ENCODE measurements at places on chromosomes 12 and 14. TPM values are rescaled to one million over a fixed set of nuclear protein-coding genes. Genes with fewer than 3 reads are reported as not detected.

PARPBP gene
- polyA plus RNA-seq = 5.4 TPM

NID2 gene
- 71.7 TPM for polyA plus RNA-seq

IFNG-AS1 gene
- polyA plus RNA-seq = 0.15 TPM

DNA sequence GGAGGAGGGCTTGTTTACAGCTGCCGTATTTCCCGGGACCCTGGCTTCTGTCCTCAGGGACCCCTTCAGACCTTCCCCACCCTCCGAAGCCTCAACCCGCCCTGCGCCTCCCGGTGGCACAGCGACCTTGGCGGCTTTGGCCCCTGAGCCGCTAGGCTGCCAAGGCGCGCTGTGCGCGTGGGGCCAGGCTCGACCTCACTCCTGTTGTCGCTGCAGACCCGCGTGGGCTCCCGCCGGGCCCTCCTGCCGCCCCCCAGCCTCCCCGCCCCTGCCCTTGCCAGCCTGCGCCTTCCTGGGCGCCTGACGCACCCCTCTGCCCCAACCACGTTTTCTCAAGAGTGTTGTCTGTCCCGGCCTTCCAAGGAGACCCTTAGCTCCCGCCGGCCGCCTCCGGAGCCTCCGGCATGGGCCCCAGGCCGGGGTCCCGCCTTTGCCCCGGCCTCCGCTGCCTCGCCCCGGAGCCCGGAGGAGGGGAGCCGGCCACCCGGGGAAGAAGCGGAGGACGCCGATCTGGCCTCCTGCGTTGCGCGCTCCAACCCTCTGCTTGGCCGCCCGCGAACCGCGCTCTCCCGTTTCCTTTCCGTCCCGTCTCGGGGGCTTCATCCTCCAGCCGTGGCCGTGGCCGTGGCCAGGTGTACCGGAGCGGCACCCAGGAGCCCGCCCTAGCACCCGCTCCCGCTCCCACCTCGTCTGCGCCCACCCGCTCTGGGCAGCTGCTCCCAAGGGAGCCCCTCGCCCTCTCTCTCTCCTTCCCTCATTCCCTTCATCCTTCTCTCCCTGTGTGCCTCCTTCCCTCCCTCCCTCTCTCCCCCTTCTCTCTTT is 19.9 kb downstream of the PPP2R5C start:
- DNase-seq = no peak

GRCh38 chr12:49208676-49209075 is 19.8 kb upstream of the TUBA1A start:
- DNase-seq = no peak

DNA sequence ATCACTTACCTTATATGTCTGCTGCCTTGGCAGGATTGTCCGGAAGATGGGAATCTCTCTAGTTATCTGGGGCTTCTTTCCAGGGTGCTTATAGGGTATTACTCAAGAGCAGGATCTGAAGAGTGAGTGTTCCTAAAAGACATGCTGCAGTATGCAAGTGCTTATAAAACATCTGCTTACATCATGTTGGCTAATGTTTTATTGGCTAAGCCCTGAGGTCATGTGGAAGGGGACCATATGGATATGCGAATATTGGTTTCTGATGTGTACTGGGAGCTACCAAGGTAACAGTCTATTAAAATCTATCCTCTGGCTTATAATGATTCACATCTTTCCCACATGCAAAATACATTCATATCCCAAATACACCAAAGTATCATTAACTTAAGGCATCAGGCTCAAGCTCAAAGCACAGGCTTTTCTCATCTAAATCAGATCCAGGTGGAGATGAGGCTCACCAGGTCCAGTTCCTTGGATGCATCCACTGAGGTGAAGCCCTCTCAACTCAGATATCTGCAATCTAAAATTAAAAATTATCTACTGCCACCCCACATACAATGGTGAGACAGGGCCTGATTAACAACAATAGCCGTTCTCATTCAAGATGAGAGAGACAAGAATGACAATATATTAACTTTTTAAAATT is 29.8 kb downstream of the LRRIQ1 start:
- no peak for DNase-seq

ADGRD1 gene
- 9.5 TPM for polyA plus RNA-seq

ACOT4 gene
- polyA plus RNA-seq = 0.29 TPM

- no peak for DNase-seq
These were observed 184.9 kb downstream of the CAPZA3 start for GRCh38 chr12:18922851-18923250.

- no peak for DNase-seq
These were observed 48.6 kb downstream of the IRAK3 start for GRCh38 chr12:66237505-66238175.

DNA sequence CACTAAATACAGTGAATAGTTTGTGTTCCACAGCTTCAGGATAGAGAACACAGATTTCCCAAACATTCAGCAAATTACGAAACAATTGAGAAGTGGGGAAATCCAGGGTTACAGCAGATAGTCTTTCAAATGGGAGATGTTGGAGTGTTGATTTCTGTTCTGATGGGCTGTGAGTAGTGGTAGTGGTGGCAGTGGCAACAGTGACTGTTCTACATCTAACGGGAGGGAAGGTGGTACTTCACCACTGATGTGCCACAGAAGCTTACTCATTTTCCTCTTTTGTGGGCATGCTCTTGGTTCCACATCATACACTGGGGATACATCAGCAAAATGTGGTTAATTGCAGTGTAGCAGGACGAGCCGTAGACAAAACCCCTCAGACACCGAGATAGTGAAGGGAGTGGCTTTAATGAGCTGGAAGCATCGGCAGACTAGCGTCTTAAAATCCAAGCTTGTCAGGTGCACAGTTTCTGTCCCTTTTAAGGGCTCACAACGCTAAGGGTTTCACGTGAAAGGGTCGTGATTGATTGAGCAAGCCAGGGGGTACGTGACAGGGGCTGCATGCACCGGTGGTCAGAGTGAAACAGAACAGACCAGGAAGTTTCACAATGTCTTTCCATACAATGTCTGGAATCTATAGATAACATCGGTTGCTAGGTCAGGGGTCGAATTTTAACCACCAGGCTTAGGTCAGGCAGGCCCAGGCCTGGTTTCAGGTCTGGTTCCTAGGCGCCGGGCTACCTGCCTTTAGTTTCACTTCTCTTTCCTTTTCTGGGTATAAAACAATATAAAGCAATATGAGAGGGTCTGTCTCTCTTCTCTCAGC is 330.6 kb upstream of the FBXO33 start:
- no peak for DNase-seq

DNA sequence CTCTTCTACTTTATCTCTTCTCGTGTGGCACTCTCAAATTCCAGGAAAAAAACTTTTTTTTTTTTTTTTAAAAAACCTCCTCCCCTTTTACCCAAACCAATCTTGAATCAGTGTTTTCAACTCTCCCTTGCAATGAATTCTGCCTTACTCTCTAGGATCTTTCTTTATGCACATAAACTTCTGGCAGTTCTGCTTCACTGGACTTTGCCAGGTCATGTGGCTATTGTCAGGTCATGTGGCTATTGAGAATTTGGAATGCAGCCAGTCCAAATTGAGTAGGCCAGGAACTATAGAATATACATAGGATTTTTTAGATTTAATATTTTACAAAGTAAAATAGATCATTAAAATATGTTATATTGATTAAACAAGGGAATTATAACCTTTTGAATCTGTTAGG is 218.2 kb downstream of the TMTC3 start:
- DNase-seq = no peak

DNA sequence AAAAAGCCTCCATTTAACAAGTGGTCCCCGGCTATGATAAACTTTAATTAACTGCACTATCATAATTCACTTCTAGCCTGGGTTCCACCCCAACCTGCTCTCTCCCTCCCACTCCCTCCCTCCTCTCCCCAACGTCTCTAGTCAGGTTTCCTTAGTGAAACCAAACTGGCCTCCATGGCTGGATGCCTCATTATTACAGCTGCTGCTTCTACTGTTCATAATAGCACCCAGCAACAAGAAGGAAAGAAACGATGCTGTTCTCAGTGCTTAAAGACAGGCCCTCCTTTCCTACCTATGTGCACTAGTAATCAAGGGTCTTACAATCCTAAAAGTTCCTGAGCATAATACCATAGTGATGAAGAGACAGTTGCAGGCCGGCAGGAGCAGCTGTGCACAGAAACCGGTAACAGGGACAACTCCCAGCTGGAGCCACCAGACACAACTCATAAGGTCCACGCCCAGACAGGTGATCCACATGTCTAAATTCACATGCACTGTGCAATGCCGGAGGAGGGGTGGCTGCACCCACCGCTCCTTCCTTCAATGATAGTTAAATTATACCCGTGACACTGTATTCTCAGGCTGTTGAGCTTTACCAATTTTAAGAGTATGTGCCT is 6.2 kb downstream of the IRF2BPL start:
- DNase-seq = no peak

DNA sequence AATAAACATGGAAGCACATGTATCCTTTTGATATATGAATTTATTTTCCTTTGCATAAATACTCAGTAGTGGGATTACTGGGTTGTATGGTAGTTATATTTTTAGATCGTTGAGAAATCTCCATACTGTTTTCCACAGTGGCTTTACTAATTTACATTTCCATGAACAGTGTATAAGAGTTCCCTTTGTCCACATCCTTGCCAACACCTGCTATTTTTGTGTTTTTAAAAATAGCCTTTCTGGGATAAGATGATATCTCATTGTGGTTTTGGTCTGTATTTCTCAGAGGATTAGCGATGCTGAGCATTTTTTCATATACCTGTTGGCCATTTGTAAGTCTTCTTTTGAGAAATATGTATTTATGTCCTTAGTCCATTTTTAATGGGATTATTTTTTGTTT is 329.2 kb upstream of the KITLG start:
- no peak for DNase-seq

DNA sequence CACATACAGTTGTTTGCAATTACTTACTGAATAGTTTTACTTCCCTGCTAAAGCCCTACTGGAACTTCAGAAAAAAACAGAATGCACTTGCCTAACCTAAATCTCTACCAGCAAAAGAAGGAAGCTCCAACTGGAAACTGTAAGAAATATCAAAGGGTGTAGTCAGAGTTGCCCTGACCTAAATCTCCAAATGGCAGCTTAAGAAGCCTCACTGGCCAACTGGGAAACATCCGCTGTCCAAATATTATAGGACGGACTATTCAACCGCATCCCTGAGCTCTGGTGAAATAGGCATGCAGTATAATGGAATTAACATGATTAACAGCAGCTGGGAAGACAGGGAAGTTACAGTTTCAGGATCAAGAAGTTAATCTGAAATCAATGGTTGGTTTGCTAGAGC is 24.3 kb downstream of the ANAPC7 start:
- no peak for DNase-seq

Data from forelimb muscle (tissue), 1 donor.